Activated gamma-delta T cell (primary cell): ENCODE measurements at places on chromosomes 13 and 19.

DNA sequence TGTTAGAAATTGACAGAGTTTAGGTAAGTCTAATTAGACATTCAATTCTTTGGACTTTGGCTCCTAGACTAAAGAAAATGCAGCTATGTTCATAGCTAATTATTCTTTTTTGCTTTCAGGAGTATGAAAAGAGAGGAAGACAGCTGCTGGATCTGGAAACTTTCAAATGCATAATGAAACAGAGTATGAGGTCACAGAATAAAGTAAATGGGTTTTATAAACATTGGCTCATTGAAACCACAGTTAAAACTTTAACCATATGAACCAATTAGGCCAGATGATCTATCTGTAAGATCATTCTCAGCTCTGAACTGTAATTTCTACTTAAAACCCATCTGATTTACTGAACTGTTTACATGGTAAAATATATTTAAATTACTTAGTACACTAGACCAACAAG lies 82.7 kb downstream of the TEX26 start:
- no peak for DNase-seq

- no peak for DNase-seq
These were observed 12.0 kb upstream of the CEACAM21 start for GRCh38 chr19:41563854-41564514.

GRCh38 chr13:113954046-113954835 lies 19.6 kb downstream of the C13orf46 start:
- DNase-seq = no peak

- no peak for DNase-seq
These were observed 14.7 kb downstream of the ATP12A start for GRCh38 chr13:24694907-24695306.
